Fibroblast of skin of left quadriceps (primary cell): ENCODE measurements at places on chromosomes 5 and 9.

DNA sequence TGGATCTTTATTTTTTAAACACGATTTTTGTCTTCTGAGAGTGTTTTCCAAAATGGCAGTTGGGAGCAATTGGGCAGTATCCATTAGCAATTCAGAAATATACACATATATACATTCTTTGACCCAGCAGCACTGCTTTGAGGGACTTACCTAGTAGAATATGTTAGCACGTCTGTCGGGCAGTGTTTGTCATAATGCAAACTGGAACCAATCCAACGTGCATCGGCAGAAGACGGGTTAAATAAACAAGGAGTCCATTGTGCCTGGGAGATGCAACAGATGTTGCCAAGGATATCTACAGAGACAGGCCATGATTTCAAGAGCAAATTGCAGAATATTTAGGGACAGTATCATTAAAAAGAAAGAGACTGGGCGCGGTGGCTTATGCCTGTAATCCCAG is 107.0 kb downstream of the COL5A1 start:
- no peak for DNase-seq

- no peak for DNase-seq
Observed at GRCh38 chr9:96459268-96460007, 9.5 kb downstream of the HABP4 start.

GRCh38 chr5:74272831-74273451 is 367.6 kb downstream of the ENC1 start:
- peak; percentile 42 for DNase-seq

GRCh38 chr5:65434122-65434521 is 47.6 kb downstream of the ADAMTS6 start:
- DNase-seq = no peak

DNA sequence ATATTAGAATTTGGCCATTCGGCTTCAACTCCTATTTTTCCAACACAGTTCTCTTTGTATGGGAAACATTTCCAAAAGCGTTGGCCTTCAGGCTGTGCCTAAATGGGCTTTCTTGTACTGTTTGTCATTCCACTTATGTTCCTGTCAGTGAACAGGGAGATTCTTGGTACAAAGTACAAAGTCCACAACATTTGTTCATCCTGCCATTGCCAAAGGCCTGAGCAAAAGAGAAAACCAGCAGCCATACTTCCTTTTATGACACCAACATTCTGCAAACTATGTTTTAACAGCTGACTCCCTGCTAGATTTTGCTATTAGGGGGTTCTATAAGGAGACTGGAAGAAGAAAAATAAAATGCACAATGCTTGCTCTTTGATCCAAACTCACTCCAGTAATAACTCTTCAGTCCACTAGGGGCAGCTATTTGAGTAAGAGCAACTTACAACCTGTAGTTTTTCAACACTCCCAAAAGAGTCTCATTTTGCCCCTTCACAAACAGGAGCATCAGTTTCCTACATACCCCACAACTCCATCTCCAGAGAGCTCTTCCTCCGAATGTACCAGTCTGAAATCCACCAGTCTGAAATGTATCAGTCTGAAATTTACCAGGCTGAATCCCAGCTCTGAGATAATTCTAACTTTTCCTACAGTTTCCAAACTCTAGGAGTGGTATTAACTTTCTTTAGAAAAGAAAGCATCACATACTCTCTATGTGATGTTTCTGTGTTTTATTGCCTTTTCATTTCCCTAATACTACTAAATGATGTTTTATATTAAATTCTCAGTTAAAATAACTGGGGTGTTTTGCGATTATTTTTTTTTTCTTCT is 693.8 kb downstream of the DNAH5 start:
- no peak for DNase-seq

GRCh38 chr9:112241491-112241890 is 66.4 kb upstream of the SUSD1 start:
- DNase-seq = no peak

DNA sequence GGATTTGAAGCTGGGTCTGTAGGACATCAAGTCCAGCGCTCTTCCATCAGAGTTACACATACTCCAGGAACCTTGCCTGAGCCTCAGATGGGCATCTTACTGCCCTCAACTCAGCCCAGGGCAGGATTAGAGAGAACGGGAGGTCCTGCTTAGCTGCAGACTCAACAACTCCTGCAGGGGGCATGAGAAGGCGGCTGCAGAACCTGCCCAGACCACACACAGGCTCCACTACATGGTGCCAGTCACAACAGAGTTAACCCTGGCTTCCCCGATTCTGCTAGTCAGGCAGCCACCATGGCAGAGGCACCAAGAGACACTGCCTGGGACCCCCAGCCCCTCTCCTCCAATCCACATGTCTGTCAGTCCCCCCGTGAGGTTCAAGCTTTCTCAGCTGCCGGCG is 23.9 kb upstream of the CPLX2 start:
- no peak for DNase-seq

DNA sequence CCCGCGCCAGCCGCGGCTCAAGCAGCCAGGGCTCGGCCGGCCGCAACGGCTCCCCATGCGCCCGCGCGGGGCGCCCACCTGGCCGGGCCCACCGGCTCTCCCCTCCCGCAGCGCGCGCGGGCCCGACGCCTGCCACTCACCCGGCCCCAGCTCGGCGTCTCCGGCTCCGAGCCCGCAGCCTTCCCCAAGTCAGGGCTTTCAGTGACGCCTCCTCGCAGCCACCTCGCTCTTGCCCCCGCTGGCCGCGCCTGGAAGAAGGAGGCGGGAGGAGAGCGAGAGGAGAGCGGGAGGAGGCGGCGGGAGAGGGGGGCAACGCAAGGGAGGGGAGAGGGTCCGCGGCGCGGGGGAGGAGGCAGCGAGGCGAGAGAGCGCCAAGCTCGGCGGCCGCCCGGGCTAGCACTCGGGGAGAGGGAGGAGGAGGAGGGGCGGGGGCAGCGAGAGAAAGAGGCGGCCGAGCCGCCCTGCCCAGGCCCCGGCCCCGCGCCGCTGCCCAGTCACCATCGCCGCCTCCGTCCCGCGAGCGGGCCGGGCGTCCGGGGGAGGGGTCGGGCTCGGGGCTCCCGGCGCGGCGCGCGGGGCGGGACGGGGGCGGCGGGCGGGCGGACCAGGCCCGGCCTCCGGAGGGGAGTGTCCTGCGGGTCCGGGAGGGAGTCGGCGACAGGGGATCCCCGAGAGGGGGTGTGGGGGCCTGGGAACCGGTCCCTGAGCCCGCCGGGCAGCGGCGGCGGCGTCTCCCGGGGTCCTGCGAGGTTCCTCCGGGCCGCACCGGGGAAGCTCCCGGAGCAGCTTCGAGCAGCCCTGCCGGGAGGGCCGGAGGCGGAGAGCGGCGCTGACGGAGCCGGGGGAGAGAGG is at the start of gene LHFPL2:
TSS of gene LHFPL2 (minus strand) at position 414 of the 852 bp plus-strand sequence. CDS start 138,559 bp downstream, outside the sequence.
- DNase-seq = no peak

- DNase-seq = no peak
Observed at GRCh38 chr9:5871785-5872184, 18.9 kb upstream of the MLANA start.

- DNase-seq = no peak
Observed at GRCh38 chr9:133341369-133342068, 5.5 kb upstream of the SURF6 start.

DNA sequence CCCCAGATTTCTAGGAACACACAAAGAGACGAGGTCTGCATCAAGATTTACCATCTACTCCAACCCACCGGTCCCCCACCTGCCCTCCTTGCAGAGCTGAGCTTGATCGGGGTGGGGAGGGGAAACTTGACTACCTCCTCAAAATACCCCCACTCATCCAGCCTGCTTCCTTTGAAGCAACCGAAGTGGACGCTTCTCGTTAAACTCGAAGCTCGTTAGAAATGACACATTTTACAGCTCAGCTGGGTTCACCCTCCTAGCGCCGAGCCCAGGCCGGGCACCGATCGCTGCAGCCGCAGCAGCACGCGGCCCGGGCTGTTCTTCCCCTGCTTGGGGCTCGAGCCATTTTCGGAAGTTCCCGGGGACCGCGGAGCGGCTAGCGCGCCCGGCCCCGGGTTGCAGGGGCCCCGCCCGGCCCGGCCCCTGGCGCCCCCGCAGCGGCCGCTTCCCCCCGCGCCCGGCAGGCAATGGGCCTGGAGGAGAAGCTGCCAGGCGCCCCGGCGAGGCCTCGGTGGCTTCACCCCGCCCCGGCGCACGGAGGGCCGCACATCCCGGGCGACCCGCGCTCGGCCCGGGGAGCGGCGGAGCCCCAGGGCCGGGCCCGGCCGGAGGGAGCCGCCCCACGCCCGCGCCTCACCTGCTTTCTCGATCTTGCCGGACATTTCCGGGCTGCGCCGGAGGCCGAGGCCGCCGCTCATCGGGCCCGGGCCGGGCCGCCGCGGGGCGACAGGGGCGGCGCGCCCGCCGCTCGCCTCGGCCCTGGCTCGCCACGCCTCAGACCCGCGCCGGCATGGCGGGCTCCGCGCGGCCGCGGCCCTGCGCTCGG is 530 bp downstream of the RAPGEF1 start:
- no peak for DNase-seq

DNA sequence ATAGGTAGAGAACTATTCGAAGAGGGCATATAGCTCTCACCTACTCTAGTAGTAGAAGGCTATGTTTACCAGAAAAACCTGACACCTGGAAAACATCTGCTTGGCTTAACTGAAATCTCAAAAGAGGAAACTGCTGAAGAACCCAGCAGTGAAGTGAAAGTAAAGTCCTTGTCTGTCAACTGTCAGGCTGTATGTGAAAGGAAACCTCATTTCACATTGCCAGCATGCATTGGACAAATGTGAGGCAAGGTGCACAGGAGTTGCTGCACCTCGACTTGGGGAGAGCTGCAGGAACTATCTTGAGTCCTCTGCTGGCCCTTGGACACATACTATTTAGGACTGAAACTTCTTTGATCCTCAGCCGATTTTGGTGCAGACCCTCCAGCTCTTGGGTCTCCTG is 53.3 kb downstream of the NREP start:
- DNase-seq = no peak

GRCh38 chr9:135822374-135822755 is 85.0 kb downstream of the CAMSAP1 start:
- no peak for DNase-seq

DNA sequence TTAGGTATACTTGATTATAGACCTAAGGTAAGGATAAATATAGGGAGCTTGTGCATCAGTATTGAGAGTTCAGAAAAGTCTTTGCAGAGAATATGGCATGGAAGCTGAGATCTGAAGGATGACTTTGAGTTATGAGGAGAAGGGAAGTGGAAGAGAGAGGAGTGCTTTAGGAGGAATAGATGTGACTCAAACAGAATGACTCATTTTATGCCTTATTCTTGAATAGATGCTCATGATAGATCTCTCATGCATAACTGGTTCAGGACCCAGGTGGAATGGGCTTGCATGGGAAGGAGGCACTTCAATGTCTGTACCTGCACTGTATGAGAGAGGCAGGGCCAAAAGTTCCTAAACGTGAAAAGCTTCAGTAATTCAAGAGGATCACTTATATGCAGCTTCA is 103.3 kb downstream of the CWC27 start:
- DNase-seq = no peak

- no peak for DNase-seq
Observed at GRCh38 chr9:11931751-11932150, 761.4 kb upstream of the TYRP1 start.

GRCh38 chr5:54669845-54670244 is 152.3 kb downstream of the SNX18 start:
- no peak for DNase-seq

- no peak for DNase-seq
Observed at GRCh38 chr5:29777373-29777772, 1416.1 kb upstream of the CDH6 start.

- peak; percentile 93 for DNase-seq
Observed at GRCh38 chr9:78031893-78032729, 500 bp upstream of the GNAQ start.

GRCh38 chr9:88990729-88991065 is 571 bp upstream of the S1PR3 start:
- no peak for DNase-seq

- DNase-seq = no peak
Observed at GRCh38 chr9:120919843-120920805, 6.5 kb downstream of the TRAF1 start.

DNA sequence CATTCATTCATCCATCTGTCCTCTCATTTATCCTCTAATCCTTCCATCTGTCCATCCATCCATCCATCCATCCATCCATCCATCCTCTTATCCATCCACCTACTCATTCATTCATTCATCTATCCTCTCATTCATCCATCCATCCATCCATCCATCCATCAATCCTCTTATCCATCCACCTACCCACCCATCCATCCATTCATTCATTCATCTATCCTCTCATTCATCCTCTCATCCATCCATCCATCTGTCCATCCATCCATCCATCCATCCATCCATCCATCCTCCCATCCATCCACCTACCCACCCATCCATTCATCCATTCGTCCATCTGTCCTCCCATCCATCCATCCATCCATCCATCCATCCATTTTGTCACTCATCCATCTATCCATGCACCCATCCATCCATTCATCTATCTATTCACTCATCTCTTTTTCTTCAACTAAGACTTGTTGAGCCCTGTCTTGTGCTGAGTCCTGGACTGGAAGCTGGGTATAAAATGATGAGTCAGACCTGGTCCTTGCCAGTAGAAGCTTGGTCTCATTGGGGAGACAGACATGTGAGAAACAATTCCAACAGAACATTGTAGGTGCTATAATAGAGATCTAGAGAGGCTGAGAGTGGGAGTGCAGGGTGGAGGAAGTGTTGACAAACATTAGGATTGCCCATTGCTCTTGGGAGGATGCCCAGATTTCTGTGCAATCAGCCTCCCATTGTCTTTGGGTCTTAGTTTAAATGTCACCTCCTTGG is 55.0 kb upstream of the IER5L start:
- no peak for DNase-seq

DNA sequence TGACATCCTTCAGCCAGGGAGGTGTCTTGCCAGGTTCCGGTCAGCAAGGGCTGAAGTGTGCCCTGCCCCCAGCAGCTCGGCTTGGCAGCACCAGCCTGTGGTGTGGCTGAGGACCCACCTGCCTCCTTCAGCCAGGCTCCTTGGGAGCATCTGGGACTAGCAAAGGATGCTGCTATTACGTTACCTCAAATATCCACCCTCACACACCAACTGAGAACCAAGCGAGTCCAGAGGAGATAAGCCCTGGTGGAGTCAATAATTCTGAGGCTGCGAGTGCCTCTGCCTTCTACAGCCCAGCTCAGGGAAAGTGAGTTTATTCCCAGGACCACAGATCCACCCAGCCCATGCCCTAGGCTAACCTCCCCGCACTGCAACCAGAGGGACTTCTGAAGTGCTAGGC is 57.1 kb upstream of the FSTL4 start:
- no peak for DNase-seq

- DNase-seq = no peak
Observed at GRCh38 chr9:98219364-98219716, 26.9 kb upstream of the CORO2A start.

- DNase-seq = no peak
Observed at GRCh38 chr5:161548487-161549094, 2.1 kb upstream of the GABRB2 start.

- no peak for DNase-seq
Observed at GRCh38 chr5:147369742-147370374, 135.0 kb downstream of the STK32A start.

GRCh38 chr9:37471942-37472684 is 6.9 kb upstream of the ZBTB5 start:
- DNase-seq = peak; percentile 97

- no peak for DNase-seq
Observed at GRCh38 chr5:6700074-6700684, 13.1 kb upstream of the TENT4A start.
